ENCODE measurements at places on chromosomes 13 and 19.

- DNase-seq = no peak
Observed at GRCh38 chr13:112668924-112669323, 20.9 kb upstream of the ATP11A start.

GRCh38 chr19:46840498-46840942 is 10.1 kb downstream of the AP2S1 start:
- DNase-seq = no peak

DNA sequence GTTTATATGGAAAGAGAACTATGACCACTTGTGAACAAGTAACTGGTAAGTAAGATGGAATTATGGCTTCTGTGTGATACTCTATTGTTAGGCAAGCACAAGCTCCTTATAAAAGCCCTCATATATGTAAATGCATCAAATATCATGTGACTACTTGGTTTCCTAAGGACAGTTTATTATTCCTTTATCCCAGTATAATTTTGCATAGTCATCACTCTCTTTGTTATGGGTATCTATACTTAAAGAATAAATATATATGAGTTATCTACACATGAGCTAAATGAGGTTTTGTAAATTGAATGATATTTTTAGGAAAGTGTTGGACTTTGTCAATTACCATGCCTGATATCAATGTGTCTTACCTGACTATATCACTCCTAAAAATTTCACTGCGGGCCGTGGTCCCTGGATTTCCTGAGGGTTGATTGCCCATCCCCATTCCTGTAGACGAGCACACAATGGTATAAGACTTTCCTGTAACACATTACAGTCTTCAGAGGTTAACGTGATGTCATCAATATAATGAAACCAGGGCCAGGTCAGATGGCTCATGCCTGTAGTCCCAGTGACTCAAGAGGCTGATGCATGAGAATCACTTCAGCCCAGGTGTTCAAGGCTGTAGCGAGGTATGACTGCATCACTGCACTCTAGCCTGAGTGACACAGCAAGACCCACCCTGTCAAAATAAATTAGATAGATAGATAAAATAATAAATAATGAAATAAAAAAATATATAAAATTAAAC is 20.7 kb downstream of the ZNF844 start:
- DNase-seq = no peak

DNA sequence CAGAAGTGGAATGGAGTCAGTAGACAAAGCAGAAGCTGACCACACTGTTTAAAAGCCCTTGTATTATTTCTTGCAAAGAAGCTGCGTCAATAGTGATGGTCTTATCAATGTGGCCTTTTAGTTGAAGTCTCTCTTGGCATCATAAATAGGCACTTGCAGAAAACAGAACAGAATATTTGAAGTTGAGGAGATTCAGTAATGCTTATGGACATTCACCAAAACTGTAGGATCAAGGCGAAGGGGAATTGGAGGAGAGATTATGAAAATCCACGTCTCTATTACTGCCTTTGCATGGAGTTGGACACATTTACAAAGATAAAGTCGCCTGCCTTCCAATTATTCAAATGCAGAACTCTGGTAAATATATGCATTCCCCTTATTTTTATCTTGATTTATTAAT is 1482.8 kb downstream of the EFNB2 start:
- DNase-seq = no peak

DNA sequence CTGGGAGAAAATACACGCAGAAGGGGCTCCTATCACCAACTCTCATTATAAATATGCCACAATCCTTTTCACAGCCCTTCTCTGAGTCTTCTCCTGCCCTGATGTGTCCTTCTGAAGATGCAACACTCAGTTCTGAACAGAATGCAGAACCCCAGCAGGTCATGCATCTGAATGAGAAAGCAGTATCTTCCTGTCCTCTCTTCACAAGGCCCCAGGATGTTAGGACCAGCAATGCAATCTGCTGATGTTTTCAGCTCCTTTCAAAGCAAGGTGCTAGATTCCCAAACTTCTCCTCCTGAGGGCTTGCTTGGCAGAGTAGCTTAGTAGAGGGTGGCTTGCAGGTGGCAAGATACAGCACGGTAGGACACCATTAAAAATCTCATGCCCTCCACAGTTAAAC is 22.3 kb upstream of the DOCK9 start:
- no peak for DNase-seq

DNA sequence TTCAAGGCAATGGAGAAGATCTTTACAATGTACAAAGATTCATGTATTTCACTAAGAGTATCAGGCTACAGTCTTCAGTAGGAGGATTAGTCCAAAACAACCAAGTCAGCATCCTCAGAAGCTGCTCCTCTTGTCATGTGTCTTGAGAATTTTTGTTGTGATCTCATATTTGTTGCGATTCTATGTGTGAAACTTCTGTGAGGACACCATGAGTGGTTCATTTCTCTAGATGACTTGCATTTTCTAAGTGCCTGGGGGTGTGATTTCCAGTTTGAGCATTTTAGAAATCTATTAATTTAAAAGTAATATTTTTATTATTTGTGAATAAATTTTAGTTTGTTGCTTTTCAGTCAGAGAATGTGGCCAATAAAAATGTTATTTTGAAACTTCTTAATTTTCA is 94.5 kb downstream of the RAP2A start:
- DNase-seq = no peak

DNA sequence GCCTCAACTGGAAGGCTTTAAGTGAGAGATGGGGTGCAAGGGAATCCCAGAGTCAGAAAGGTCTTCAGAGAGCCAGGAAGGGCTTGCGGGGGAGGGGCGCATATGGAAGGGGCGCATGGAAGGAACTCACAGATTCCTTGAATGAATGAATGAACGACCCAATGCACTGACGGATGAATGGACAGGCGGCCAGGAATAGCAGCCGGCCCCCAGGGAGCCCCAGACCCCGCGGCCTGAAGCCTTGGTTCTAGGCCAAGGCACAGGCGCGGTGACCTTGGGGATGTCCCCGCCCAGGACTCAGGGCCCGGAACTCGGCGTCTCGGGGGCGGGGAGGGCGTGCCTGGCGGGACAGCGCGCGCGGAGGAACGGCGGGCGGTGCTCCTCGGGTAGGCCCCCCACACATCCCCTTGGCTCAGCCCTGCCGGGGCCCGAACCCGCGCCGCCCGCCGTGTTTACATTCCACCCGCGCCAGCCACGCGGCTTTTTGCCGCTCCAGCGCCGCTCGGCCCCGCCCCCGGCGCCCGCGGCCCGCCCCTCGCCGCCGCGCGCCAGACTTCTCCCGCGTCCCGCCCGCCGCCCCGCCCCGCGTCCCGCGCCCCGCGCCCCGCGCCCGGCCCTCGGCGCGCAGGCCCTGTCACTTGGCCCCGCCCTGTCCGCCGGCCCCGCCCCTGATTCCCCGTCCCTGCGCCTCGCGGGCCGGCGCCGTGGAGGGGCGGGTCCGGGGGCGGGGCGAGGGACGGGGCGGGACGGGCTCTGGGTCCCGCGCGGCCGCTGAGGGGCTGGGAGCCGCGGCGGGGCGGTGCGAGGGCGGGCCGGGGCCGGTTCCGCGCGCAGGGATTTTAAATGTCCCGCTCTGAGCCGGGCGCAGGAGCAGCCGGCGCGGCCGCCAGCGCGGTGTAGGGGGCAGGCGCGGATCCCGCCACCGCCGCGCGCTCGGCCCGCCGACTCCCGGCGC is at the start of gene CCNE1:
TSS of gene CCNE1 (plus strand) at position 867 of the 955 bp plus-strand sequence. CDS start 565 bp downstream, outside the sequence.
- peak; percentile 25 for DNase-seq

DNA sequence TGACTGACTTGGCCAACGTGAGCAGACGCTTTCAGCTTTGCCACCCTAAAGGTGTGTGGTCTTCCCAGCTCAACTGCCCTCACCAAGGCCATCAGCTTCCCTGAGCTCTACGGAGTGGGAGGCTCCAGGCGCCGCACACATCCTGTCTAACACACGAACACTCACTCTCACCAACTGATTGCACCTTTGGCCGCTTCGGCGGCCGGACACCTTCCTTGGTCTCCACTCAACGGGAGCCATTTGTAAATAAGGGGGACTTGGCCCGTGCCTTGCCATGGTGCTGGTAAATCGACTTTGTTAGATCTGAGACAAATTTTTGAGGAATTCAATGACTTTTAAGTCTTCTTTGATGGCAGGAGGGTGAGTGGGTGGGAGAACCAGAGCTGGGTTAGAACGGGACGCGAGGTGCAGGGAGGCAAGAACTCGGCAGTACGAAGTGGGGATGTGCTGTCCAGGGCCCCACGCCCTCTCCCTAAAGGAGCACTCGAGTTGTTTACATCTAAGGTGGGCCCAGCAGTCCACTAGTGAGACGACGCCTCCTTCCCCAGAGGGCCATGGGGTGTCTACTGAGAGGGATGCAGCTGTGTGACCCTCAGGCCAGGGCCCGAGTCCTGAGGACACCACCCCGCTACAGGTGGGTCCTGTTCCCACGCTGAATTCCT is 4.4 kb downstream of the C13orf46 start:
- no peak for DNase-seq

GRCh38 chr13:25085125-25085742 is 10.7 kb upstream of the PABPC3 start:
- DNase-seq = no peak

DNA sequence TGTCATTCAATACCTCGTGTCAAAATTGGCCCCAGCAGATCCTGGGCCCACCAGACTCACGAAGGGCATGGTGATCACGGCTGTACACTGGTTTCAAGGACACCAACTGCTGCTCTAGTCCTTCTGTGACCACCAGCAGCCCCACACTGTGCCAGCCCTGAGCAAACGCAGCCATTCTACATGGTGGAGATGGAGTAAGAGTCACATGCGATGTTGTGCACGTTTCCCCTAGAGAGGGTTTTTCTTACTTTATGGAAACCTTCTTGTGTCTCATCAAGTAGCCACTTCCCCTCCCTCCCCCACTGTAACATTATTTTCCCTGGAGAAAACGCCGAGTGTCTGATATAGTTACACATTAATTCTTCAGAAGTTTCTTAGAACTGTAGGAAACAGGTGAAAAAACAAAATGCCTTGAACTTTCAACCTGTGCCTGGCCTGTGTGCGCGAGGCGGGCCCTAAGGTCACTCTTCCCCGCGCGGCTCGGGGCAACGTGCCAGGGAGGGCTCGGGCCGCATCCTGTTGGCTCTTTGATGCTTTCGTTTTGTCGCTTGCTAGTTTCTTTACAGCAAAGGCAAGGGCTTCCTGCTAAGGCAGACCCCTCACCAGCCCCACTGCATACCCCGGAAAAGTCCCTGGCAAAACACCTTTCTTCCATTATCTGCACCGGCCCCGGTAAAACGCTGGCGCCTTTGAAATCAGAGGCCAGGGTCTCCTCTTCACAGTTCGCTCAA is 44.6 kb downstream of the GGACT start:
- DNase-seq = no peak

DNA sequence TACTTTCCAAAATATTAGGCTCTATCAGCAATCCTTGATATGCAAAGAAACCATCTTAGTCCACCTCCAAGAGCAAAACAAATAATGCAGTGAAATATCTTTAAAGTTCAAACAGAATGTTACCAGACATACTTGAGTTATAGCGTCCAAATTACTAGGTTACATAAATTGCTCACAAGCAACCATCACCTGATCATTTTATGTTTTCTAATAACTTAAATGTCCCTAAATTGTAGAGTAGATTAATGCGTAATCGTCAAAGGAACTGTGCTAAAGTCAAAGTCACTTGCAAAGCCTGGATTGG is 350.6 kb upstream of the ARGLU1 start:
- no peak for DNase-seq

- no peak for DNase-seq
Observed at GRCh38 chr19:2546128-2547032, 70.5 kb downstream of the GADD45B start.

GRCh38 chr13:52600666-52601065 is 41.6 kb upstream of the HNRNPA1L2 start:
- no peak for DNase-seq

DNA sequence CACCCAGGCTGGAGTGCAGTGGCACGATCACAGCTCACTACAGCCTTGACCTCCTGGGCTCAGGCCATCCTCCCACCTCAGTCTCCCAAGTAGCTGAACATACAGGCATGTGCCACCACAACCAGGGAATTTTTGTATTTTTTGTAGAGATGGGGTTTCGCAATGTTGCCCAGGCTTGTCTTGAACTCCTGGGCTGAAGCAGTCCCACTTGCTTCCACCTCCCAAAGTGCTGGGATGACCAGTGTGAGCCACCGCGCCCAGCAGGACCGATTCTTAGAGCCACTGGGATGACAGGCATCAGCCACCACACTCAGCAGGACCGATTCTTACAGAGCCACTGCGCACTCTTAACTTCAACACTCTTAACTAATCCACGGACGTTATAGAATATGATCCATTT is 54.9 kb upstream of the RANBP3 start:
- no peak for DNase-seq

DNA sequence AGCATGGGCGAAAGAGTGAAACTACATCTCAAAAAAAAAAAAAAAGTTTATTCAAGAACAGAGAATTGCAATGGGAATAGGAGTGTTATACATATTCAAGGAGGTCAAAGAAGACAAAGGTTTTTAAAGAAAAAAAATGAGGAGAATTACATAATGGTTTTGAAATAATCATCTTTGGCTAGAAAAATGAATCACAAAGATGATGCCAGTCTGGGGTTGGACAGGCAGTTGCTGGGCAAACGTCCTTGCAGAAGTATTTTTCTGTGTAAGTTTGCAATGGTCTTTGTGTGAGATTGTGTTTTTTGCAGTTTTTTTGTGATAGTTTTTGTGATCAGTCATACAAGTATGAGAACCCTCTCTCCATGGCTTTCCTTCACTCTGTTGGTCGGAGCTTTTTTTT is 23.7 kb downstream of the LYPD3 start:
- DNase-seq = no peak

- no peak for DNase-seq
Observed at GRCh38 chr19:30309905-30310601, 62.1 kb upstream of the ZNF536 start.

- DNase-seq = no peak
Observed at GRCh38 chr19:44668985-44669764, 2.1 kb upstream of the CEACAM19 start.

GRCh38 chr19:996051-996838 is 4.0 kb upstream of the GRIN3B start:
- DNase-seq = peak; percentile 48

- DNase-seq = no peak
Observed at GRCh38 chr13:44230071-44230470, 143.6 kb upstream of the SERP2 start.

- no peak for DNase-seq
Observed at GRCh38 chr19:2883686-2884439, 16.7 kb downstream of the ZNF556 start.

- DNase-seq = no peak
Observed at GRCh38 chr19:35430409-35431144, 17.5 kb upstream of the FFAR2 start.

DNA sequence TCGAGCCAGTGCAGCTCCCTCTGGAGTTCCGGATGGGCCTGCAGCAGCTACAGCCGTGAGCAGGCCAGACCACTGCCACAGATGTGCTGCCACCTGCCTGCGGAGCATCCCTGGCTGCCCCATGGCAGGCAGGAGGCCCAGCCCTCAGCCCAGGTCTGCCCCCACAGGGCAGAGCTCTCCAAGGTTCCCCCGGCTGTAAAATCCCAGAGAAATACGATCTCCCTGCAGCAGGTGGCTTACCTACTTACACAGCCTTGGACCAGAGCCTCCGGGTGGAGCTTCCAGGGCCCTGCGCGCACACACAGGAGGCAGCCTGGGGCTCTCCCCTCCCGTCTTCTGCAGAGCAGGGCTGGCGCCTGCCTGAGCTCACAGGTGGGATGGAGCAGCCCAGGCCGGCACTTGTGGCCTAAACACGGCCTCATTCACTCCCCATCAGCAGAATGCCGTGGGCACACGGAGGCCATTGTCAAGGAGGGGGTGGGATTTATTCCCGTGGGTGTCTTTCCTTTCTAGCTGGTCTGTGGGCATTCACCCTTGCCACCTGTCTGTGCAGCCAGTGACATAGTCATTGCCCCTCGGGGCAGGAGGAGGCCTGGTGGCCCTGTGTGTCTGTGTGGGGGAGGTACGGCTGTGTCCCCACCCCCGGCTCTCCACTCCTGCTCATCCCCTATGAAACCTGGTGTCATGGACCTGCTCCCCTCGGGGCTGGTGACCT is 118.0 kb downstream of the KDM4B start:
- peak; percentile 54 for DNase-seq
